Heart right ventricle (tissue), 16 donors: ENCODE measurements at places on chromosomes 13 and 19. TPM values are rescaled to one million over a fixed set of nuclear protein-coding genes. Genes with fewer than 3 reads are reported as not detected.
A peak's percentile ranks its signal among the peaks of the same experiment; 100 is the strongest.

- peaks cover 11% of the 10 kb centered on the region for H3K4me1 ChIP-seq
- no peak overlapping the region for H3K4me3 ChIP-seq
- no peak overlapping the region for H3K27ac ChIP-seq
- DNase-seq, result no peak
Observed at GRCh38 chr13:98810746-98811145, 58.3 kb upstream of the SLC15A1 start.

GRCh38 chr19:2982561-2982960, 5.2 kb downstream of the TLE6 start:
- no peak overlapping the region for H3K4me3 ChIP-seq
- H3K27me3 ChIP-seq, result peaks cover 18% of the 10 kb centered on the region
- H3K36me3 ChIP-seq, result no peaks in the 10 kb centered on the region
- no peak for DNase-seq

DNA sequence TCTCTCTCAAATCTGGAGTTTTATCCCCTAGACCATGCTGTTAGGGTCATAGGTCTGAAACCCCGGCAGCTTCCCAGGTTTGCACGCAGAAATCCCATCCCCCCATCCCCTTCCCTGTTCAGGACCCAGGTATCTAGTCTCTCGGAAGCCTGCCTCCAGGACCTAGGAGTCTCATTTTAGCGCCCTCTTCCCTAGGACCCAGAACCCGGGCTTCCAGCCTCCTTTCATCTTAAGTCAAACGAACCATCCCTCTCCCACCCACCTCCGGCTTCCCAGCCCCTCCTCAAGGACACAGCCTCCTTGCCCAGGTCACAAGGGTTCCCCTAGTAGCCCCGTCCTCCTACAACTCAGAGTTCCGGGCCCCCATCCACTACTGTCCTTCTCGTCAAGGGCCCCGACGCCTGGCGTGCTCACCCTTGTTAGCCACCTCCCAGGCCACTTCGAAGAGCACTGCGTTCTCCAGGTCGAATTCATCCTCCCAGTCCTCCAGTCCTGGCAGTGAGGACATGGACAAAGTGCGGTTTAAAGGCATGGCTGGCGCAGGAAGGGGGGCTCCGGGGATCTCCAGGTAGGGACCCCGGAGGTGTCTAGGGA, 431 bp downstream of the GYS1 start:
- peak overlapping the region; percentile 92 for H3K27ac ChIP-seq
- H3K4me3 ChIP-seq, result peak overlapping the region; percentile 91
- peaks cover 34% of the 10 kb centered on the region for H3K4me1 ChIP-seq
- H3K36me3 ChIP-seq, result peaks cover 6% of the 10 kb centered on the region
- no peaks in the 10 kb centered on the region for H3K27me3 ChIP-seq

DNA sequence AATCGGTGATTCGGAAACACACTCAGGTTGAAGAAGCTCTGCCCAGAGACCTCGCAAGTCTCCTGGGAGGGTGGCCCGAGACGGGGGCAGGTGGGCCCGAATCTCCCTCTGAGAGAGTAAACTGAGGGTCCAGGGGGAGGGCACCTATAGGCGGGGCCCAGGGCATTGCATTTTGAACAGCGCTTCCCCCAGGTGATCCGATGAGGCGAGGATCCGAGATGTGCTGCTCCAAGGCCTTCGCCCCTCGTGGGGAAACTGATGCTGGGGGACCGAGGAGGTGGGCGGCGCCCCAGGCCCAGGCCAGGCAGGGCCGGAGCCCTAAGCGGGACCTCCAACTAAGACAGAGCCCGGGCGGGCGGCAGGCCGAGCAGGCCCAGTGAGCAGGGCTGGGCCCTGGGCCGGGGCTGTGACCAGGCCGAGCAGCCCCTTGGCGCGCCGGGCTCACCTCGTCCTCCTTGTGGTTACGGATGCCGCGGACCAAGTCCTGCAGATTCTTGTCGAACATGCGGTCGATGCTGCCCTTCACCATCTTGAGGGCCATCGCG, 500 bp downstream of the AP3D1 start:
- H3K4me3 ChIP-seq, result peak overlapping the region; percentile 92
- no peaks in the 10 kb centered on the region for H3K27me3 ChIP-seq
- no peaks in the 10 kb centered on the region for H3K36me3 ChIP-seq
- peak overlapping the region; percentile 94 for H3K27ac ChIP-seq
- peak; percentile 34 for DNase-seq

- no peak overlapping the region for H3K27ac ChIP-seq
- H3K4me3 ChIP-seq, result no peak overlapping the region
- DNase-seq, result no peak
Observed at GRCh38 chr13:52070929-52071523, 46.5 kb downstream of the UTP14C start.

DNA sequence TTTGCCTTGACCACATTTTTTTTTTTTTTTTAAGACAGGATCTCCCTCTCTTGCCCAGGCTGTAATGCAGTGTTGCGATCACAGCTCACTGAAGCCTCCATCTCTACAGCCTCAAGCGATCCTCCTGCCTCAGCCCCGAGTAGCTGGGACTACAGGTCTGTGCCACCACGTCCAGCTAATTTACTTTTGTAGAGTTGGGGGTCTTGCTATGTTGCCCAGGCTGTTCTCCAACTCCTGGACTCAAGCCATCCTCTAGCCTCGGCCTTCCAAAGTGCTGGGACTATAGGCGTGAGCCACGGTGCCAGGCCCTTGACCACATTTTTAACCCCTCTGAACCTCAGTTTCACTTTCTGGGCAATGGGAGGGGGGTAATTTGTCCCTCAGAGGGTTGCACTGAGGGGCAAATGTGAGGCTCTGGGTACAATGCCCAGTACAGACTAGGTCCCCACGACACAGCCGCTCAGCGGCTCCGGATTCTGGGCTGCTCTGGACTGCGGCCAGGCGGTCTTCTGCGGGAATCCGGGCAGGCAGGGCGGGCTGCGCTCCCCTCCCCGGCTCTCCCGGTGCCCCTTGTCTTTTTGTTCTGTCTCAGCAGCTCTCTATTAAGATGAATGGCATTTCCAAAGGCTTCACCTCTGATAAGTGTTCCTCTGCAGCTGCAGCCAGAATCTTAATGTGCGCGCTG, 3.8 kb upstream of the ALOX5AP start:
- H3K4me1 ChIP-seq, result no peaks in the 10 kb centered on the region
- H3K36me3 ChIP-seq, result no peaks in the 10 kb centered on the region
- H3K27me3 ChIP-seq, result no peaks in the 10 kb centered on the region

DNA sequence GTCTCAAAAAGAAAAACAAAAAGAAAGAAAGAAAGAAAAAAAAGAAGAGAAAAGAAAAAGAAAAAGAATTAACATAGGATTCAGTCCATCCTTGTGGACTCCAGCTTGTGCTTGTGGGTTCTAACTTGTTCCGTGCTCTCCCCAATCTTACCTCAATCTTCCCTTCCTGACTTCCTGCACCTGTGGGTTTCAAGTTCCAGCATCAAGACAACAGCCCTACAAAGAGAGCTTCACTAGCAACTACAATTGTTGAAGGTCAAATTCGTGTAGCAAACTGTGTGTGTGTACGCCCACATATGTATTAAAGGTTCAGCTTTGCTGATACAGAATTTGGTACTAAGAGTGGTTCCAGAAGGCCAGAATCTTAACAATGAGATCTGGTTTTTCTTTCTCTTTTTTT, 25.3 kb downstream of the FXYD5 start:
- H3K4me3 ChIP-seq, result no peak overlapping the region
- H3K4me1 ChIP-seq, result no peaks in the 10 kb centered on the region
- DNase-seq, result no peak

The APC2 gene
- 0.02 TPM for total RNA-seq

DNA sequence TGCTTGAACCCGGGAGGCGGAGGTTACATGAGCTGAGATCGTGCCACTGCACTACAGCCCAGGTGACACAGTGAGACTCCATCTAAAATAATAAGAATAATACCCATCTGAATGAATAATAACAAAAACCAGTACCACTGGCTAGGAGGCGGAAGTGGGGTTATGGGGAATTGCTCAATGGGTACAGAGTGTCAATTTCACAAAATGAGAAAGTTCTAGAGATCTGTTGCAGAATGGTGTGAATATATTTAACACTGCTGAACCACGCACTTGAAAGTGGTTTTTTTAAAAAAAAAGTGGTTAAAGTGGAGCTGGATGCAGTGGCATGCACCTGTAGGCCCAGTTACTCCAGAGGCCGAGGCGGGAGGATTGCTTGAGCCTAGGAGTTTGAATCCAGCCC, 18.5 kb downstream of the KLF2 start:
- H3K4me3 ChIP-seq, result no peak overlapping the region
- no peaks in the 10 kb centered on the region for H3K27me3 ChIP-seq

DNA sequence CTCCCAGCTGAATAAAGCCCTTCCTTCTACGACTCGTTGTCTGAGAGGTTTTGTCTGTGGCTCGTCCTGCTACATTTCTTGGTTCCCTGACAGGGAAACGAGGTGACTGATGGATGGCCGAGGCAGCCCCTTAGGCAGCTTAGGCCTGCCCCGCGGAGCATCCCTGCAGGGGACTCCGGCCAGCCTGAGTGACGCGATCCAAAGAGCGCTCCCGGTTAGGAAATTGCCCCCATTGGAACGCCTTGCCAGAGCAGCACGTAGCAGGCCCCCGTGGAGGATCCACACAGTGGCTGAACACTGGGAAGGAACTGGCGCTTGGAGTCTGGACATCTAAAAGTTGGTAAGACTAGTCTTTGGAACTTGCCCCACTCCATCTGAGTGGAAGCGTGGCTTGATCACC, 296.8 kb upstream of the SGCG start:
- no peaks in the 10 kb centered on the region for H3K4me1 ChIP-seq
- H3K27me3 ChIP-seq, result no peaks in the 10 kb centered on the region
- no peak for DNase-seq
- no peaks in the 10 kb centered on the region for H3K36me3 ChIP-seq
- H3K4me3 ChIP-seq, result no peak overlapping the region

- H3K36me3 ChIP-seq, result no peaks in the 10 kb centered on the region
- DNase-seq, result no peak
Observed at GRCh38 chr19:46202426-46202825, 27.1 kb upstream of the IGFL1 start.

The PRR19 gene
- 0.16 TPM for total RNA-seq
